ENCODE measurements at places on chromosomes 6 and 20.

DNA sequence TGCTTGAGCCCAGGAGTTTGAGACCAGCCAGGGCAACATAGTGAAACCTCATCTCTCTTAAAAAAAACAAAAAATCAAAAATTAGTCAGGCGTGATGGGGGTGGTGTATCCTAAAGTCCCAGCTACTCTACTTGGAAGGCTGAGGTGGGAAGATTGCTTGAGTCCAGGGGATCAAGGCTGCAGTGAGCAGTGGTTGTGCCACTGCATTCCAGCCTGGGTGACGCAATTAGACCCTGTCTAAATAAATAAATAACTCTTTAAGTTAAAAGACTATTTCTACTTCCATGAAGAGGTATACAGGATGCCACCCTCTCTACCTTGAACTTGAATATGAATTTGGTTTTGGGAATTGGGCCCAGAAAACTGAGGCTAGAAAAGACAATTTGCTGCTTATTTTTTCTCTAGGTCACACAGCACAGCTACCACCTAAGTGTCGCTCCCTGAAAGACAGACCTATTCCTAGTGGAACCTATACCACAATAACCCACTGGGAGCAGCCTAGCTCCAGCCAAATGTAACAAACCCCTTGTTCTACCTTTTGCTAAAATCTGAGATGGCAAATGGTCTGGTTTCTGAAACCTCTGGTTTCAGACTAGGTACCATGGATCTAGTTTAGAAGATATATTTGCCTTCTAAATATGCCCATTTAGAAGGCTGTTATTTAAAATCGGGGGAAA lies 35.2 kb downstream of the HMGCLL1 start:
- DNase-seq = no peak

DNA sequence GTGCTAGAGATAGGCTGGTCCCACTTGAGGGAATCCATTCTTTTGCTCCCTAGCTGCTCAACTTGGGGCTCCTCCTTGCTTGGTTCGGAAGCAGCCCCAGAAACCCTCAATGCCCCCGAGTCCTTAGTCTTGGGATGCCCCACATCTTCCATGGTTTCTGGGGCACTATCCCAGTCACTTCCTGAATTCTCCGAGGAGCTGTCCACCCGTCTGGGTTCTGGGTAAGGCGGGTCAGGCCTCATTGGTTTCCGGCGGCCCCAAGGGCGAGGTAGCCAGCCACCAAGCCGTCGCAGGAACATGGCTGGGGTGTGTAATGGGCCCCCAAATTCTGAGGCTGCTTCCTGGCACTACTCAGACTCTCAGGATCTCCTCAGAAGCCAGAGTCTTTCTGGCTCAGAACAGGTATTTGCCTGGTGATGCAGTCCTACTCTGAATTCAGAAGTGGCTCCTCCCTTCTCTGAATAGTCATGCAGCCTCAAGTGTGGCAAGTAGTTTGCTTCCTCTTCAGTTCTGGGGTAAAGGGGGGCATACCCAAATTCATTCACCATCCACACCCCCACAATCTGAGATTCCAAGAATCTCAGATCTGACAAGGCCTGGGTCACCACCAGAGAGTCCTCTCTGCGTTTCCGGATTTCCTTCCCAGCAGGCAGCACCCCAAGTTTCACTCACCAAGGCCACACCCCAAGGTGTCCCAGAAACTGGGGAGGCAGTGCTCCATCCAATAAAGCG lies 763 bp downstream of the C6orf47 start:
- no peak for DNase-seq

GRCh38 chr6:41502566-41502916 lies 43.6 kb upstream of the FOXP4 start:
- DNase-seq = no peak

DNA sequence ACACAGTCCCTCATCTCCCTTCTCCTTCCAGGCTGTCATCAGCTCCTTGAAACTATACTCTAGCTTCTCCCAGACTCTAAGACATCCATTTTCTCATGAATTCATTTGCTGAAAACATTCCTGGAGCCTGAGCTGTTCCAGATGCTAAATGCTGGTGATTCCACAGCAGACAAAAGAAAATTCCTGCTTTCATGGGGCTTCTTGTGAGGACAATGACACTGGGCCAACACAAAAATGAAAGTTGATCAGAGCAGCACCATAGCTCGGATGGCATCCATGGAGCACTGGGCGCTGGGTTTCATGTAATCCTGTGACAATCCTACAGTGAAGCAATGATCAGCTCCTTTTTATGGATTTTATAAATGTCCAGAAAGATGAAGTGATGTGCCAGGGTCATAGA lies 47.4 kb upstream of the STX16 start:
- DNase-seq = no peak

GRCh38 chr6:36914227-36914794 lies 28.6 kb downstream of the C6orf89 start:
- DNase-seq = no peak

DNA sequence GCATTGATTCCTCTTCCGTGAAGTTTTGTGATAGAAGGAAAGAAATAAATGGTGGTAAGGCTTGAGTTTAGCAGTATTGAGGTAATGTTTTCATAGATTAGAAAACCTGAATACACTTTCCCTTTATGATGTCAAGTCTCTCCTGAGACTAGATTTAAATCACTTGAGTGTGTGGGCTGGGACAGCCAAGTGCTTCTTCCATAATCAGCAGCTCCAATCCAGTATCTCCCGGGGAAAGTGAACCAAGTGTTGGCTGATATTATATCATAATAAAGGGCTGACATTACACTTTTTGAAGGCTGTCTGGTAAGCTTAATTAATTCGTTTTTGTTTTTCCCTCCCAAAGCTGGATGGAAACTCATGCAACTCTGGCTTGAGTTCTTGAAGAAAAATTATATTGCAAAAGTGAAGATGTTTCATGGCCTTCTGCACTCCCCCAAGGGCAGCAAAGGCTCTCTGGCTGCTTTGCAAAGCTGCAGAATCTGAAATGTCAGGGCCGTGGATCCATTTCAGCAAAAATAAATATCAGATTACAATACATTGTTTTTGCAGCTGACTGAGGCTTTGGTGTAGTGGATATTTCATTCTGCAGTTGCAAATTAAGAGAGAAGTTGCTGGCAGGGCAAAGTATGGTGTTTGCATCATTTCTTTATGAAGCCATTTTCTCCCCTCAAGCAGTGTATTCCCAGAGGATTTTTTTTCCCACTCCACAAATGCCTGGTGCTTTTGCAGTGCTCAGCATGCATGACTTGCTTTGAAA lies 101.2 kb downstream of the MKKS start:
- DNase-seq = no peak

Data from tibial artery (tissue), 4 donors.